ENCODE measurements at places on chromosomes 7 and 10. TPM values are rescaled to one million over a fixed set of nuclear protein-coding genes. Genes with fewer than 3 reads are reported as not detected.

The OR6V1 gene
- total RNA-seq, result not detected

DNA sequence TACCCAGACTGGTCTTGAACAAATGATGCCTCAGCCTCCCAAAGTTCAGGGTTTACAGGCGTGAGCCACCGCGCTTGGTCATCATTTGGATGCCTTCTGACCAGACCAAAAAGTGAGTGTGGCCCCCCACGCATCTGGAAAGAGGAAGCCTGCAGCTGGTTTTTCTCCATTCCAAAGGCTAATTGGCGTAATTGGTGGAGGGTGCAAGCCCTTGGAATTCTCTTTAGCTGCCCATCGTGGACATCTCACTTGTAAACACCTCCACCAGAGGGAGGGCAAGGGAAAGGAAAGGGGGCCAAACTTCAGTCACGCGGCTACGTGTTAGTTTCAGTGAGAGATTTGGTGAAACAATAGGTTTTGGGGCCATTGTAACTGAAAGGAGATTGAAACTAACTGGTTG, 4.1 kb upstream of the ARHGAP21 start:
- DNase-seq, result no peak

The NPC1L1 gene
- not detected for total RNA-seq

The NXPH1 gene
- not detected for total RNA-seq

DNA sequence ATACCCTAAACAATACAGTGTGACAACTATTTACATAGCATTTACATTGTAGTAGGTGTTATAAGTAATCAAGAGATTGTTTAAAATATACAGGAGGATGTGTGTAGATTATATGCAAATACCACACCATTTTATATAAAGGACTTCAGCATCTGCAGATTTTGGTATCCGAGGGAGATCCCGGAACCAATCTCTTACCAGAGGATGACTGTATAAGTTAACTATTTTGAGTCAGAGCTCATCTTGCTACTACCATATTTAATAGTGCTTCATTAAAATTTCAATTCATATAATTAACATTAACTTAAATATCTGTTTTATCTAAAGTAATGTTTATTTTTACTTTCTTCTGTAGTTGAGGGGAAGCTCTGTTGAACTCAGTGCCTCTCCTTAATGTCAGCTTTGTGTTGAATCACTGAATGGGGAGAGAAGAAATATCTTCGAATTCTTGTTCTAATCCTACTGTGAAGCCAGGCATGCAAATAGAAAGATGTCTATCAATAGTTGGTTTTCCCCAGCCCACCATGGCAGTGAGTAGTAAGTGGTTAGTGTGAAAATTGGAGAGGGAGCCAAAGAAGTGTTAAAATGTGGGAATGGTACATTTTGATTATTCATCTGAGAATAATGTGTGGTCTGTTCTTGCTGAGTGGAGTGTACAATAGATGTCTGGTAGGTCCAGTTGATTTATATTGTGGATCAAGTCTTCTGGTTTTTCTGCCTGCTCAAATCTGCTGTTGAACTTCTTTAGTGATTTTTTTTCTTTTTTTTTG, 90.1 kb upstream of the CYP26C1 start:
- peak; percentile 6 for DNase-seq

The SH2D4B gene
- total RNA-seq, result 0.06 TPM

- no peak for DNase-seq
These were observed 35.7 kb downstream of the CYP17A1 start for GRCh38 chr10:102801496-102801895.

The FOXI2 gene
- total RNA-seq, result not detected

- DNase-seq, result no peak
These were observed 69.1 kb downstream of the SCRN1 start for GRCh38 chr7:29920491-29920890.

The EFCAB10 gene
- total RNA-seq, result not detected

DNA sequence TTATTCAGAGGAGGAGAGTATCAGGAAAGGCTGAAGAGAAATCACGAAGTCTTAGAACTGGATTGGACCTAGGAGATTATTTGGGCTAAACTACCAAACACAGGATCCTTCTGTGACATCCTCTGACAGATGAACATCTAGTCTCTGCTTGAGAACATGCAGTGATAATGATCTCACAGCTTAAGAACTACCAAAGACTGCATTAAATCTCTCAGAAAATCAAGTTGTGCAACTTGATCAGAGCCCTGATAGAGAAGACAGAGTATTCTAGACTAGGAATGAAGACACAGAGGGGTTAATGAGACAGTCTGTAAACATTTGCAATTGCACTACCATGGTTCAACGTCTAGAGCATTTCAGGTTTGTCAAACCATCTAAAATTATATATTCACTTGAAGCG, 37.1 kb upstream of the AGBL3 start:
- no peak for DNase-seq

The PPP1R17 gene
- total RNA-seq, result not detected

- no peak for DNase-seq
These were observed 8.3 kb upstream of the ZNF783 start for GRCh38 chr7:149253665-149254064.

GRCh38 chr7:37150180-37150579, 298.5 kb downstream of the ELMO1 start:
- DNase-seq, result no peak

The SLC29A3 gene
- 0.63 TPM for total RNA-seq

The ADIRF gene
- total RNA-seq, result not detected

GRCh38 chr7:136122026-136122425, 144.9 kb upstream of the MTPN start:
- no peak for DNase-seq

The SPDYE5 gene
- total RNA-seq, result not detected
